Suppressor macrophage treated with lipopolysaccharide for 1 hour (primary cell): ENCODE measurements at places on chromosomes 7 and 10.

DNA sequence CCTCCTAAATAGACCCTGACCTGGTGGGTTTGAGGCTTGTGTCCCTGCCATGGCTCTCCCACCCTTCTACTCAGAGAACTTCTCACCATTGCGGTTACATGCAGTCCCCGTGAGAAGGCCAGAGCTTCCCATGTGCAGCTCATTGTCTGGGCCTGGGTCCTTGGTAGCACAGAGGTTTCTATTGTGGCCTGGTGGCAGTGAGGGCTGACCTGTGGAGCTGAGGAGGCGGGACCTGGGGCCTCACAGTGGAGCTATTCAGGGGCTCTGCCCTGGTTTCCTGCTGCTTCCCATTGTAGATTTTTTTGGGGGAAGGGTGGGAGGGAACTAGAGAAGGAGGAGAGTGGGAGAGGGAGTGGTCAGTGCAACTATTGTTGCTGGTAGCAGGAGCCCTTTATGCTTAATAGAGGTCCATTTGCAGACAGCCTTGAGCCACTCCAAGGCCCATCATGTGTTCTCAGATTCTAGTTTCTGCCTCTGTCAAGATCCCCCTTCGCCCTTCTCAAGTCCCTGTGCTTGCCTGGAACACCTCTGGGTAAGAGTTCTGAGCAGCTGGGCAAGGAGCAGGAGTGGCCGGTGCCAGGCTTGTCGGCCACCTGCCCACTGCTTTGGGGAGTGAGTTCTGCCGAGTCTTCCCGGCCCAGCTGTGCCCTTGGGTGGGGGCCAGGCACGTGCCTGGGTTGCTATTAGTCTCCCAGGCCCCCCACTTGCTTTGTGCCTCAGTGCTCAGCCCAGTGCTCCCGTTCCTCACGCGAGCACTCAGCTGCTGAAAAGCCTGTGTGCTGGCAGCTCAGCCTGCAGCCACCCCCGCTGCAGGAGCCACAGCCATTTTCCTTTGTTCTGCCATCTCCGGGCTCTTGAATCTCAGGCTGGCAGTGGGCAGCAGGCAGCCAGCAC, 10.7 kb downstream of the TSPAN14 start:
- no peak for DNase-seq

DNA sequence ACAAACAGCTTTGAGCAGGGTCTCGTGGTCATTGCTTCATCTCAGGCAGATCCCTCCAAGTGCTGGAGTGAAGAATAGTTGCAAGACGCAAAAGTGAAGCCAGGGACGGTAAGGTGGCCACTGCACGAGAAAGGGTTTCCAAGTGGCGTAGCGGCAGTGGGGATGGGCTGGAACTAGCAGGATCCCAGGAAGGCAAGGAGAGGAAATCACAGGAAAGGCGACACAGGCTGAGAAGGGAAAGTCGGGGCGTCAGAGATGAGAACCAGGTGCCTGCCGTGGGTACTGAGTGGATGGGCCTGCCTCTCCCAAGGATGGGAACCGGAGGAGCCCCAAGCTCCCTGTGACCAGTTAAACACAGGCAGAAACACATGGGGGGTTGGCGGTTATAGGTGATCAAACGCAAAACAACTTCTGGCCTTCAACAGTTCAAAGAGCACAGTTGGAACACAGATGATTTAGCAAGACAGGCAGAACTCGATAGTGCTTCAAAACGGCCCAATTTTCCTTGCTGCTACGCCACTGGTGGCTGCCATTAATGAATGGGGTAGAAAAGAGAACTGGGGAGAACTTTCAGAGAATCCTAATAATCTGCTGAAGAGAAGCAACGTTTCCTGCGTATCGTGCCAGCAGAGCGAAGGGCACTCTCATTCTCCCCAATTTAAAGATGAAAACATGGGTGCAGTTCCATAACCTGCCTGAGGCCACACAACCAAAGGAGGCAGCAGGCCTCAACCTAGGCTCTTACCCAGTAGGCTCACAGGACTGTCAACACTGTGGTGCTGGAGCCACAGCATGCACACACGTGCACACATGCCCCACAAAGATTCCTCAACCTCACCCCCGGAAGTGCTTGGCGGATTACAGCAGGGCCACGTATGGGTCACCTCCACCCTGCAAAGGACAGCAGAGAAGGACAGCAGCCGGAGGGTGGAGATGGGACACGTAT, 61.9 kb downstream of the MAD1L1 start:
- no peak for DNase-seq

DNA sequence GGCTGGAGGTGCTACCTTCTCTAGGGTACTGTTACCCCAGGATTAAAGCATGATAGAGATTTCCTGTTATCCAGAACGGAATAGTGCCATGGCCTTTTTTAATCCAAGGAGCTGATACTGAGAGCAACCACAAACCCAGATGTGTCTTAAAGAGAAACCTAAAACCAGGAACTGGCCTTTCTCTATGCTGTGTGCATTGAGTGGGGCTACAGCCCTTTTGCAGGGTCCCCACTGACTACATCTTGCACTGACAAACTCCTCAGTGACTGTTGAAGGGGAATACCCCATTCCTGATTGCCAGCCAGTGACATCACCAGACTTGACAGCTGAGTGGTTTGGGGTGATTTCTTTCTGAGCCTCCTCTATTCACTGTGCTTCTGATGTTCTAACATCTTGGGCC, 81.9 kb upstream of the CAPZA2 start:
- DNase-seq = peak; percentile 38

DNA sequence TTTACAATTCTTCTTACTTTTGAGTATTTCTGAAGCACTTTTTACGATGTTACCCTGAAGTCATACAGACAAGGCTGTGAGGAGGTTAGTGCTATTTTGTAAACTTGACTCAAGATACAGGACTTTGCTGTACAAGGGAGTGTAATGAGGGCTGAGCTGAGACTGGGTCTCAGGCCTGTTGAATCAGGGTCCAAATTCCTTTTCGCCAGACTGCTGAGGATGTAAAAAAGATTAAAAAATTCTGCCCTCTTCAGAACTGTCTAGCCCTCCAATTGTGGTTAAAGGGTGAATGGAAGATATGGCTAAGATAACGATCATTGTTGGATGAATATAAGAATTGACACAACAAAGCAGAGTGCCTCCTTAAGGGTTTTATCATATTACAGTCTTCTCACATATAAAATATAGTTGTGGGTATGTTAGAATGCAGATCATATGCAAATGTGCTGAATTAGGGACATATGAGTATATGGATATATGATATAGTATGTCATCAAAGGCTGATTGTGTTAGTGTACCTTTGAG, 165.4 kb downstream of the SUGCT start:
- DNase-seq = no peak

- DNase-seq = peak; percentile 77
Observed at GRCh38 chr10:133260895-133261725, 15.6 kb downstream of the ADAM8 start.

- peak; percentile 60 for DNase-seq
Observed at GRCh38 chr10:101441541-101442455, 87.8 kb downstream of the BTRC start.

DNA sequence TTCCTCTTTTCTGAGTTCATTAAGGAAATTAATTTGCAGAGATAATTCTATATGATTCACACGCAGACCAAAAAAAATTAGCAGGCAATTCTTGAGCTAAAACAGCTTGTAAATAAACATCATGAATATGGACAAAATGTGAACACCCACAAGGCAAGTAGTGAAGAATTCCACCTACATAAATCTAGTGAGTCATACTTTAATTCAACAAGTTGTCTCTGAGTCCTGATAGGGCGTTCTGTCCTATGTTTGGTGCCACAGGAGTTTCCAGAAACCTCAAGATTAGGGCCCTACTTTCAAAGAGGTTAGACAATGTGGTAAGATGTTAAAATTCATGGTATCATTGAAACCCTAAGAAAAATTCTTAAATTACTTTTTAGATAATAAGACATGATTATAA, 122.3 kb downstream of the SGMS1 start:
- no peak for DNase-seq

- DNase-seq = no peak
Observed at GRCh38 chr10:95411635-95412034, 120.8 kb upstream of the PDLIM1 start.

DNA sequence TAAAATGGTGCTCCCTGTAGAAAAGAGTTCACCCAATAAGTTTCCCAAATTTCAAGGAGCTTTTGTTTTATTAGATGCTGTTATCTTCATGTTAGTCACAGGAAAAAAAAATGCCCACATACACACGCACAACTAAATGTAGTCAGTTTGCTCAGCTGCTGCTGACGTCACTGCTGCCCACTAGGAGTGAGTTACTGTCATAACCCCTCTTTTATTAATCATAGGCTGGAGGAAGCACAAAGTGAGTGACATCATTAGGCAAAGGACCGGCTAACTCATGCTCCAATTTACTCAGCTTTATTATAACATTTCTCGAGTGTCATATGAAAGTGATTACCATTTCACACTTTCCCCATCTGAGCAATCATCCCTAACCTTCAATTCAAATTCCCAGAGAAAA, 6.7 kb upstream of the INHBA start:
- peak; percentile 99 for DNase-seq

DNA sequence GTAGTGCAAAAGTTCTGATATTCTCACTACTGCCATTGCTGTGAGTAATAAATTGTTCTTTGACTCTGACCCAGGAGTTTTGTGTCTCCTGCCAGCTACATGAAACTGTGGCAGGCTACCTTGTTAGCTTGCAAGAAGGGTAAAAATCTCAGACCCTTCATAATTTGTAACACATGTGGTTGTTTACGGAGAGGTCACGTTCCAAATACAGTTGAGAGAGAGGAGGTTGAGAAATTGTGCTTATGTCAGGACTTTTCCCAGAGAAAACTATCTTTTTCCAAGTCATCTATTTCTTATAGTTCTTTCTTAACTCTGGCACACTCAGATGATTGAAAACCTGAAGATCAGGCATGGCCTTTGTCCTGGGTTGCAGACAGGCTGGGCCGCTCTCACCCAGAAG, 114.4 kb upstream of the SVIL start:
- no peak for DNase-seq

GRCh38 chr7:127884066-127884559, 147.1 kb downstream of the LRRC4 start:
- DNase-seq = no peak

DNA sequence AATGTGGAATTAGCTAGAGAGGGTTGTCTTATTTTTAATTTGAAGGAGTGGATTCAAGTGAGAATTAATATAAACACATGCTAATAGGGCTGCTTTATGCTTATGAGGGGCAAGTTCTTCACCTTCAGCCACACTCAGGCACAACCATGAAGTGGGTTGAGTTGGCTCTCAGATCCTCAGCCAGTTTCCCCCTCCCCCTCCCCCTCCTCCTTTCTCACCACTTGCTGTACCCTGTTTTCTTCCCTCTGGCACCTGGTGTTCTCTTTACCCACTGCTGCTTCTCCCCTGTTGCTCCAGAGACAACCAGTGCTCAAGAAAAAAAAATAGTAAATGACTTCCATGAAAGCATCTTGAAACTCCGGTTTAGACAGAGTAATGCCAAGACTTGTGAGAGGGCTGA, 1083.3 kb downstream of the CNTNAP2 start:
- no peak for DNase-seq

- DNase-seq = peak; percentile 8
Observed at GRCh38 chr10:68792115-68792514, 35.2 kb upstream of the STOX1 start.

GRCh38 chr7:39951226-39952194, 1.5 kb downstream of the CDK13 start:
- peak; percentile 81 for DNase-seq

GRCh38 chr10:92756201-92757065, 66.7 kb downstream of the HHEX start:
- peak; percentile 68 for DNase-seq

DNA sequence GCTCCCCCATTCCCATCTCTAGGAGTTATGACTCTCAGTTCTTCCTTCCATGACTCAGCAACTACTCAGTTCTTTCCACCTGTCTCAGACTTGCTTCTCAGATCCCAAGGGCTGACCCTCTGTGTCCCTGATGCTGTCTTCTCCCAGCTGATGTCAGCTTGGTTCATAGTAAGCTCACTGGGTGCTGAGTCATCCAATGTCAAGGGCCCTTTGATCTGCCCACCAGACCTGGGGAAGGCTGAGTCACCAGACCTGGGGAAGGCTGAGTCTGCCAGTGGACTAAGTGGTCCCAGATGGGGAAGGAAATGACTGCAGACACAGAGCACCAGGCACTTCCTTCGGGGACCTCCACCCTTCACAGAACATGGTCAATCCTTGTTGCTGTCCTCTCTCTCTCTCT, 76.1 kb upstream of the ZEB1 start:
- DNase-seq = peak; percentile 69

DNA sequence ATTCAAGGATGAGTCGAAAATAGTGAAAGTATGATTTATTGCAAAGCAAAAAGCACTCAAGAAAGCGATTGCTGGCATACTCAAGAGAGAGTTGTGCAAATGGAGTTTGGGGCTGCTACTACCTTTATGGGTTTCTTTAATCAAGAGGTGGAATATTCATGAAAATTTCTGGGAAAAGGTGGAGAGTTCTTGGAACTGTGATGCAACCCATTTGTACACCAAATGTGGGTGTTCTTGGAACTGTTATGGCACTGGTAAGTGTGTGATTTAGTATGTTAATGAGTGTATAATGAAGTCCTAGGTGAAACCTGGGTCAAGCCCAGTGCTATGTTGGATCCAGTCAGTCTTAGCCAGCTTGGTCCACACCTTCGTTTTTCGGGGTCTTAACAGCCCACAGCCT, 3.4 kb upstream of the VOPP1 start:
- DNase-seq = no peak

- no peak for DNase-seq
Observed at GRCh38 chr7:17502213-17503060, 204.0 kb downstream of the AHR start.
